Anterior cingulate cortex (tissue), 58 donors: ENCODE measurements at places on chromosomes 11 and 22.

DNA sequence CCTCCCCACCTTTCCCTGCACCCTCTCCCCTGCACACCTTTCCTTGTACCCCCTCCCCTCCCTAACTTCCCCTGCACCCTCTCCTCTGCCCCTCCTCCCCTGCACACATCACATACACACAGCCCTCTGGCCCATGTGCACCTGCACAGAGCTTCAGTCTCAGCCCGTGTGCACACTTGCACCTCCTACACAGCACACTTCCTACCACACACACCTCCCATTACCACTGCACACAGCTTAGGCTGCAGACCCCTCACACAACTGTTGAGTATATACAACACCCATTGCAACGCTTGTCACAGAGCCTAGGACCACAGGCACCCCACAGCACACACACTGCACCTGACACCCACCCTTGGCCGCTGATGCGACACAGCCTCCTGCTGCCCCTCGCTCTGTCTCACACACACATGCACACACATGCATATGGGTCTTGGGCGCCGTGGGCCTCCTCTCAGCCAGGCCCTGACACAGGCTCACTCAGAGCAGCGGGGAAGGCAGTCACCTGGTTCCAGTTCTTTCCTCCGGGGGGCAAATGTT, 411 bp downstream of the SIGIRR start:
- no peak for DNase-seq

GRCh38 chr11:123211981-123212380, 16.9 kb upstream of the CLMP start:
- no peak for DNase-seq

GRCh38 chr22:46679706-46680269, 58.3 kb downstream of the CERK start:
- no peak for DNase-seq

DNA sequence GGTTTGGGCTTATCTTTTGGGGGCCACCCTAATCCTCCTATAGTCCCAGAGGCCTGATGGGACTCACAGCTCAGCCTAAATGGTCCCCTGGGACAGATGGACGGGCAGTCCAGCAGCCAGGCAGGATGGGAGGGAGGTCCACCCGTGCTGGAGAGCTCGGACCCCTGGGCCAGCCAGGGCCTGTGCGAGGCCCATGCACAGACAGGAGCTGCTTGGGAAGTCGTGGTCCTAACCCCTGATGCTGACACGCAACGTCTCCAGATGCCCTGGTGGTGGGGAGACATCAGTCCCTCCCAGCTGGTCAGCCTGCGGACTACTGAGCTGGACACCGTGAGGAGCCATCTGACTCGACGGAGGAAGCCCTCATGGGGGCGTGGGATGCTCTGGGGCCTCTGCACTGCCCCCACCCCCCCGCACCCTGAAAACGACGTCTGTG, 31.2 kb upstream of the MUC5AC start:
- DNase-seq: no peak

DNA sequence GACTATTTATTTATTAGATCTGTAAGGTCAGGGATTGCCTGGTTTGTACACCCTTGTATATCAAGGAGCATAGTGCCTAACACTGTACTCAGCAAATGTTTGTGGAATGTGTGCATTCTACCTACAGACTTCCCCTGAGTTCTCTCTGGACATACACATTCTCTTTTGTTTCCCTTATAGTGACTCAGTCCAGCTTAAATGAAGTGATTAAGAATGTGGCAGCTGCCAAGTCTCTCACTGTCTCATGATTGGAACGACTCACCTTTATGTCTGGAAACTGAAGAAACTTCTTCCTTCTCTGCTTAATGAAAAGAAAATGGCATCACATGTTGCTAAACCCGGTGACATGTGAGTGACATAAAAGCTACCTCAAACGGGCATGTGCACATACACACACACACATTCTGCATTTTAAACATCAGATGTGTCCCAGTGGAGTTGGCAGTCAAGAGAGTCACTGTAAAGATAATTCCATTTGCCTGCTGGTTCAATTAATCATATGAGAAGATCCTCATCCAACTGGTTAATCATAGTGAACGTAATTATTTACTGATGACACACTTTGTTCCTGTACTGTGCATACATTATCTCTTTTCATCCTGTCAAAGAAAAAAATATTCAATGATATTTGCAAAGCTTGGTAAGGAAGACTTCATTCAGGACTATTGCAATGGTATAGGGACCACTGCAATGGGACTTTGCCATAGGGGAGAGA, 42.8 kb downstream of the GLYAT start:
- no peak for DNase-seq

GRCh38 chr11:66188580-66188979, 79.9 kb upstream of the RAB1B start:
- no peak for DNase-seq

GRCh38 chr11:126585774-126586491, 230.4 kb downstream of the ST3GAL4 start:
- peak; percentile 25 for DNase-seq

GRCh38 chr11:113796663-113797259, 17.2 kb downstream of the CLDN25 start:
- no peak for DNase-seq
